ENCODE measurements at places on chromosomes 5 and 9. TPM values are rescaled to one million over a fixed set of nuclear protein-coding genes. Genes with fewer than 3 reads are reported as not detected.

MLANA gene
- not detected for total RNA-seq

ARSI gene
- total RNA-seq, result 31.8 TPM

TAF1L gene
- not detected for total RNA-seq

C9 gene
- total RNA-seq, result not detected

FAM221B gene
- not detected for total RNA-seq

BAAT gene
- 0.56 TPM for total RNA-seq

TAF11L3 gene
- total RNA-seq, result not detected

SLC34A1 gene
- not detected for total RNA-seq

FOXI1 gene
- not detected for total RNA-seq

MYOT gene
- total RNA-seq, result 0.21 TPM

SLC6A19 gene
- total RNA-seq, result 0.32 TPM

ELL2 gene
- total RNA-seq, result 32.6 TPM

GPX3 gene
- total RNA-seq, result 20.3 TPM

PCDHGA3 gene
- 0.05 TPM for total RNA-seq

FGF1 gene
- total RNA-seq, result 0.42 TPM

TAS2R1 gene
- not detected for total RNA-seq

DOCK2 gene
- total RNA-seq, result 3.1 TPM

TMEM252 gene
- not detected for total RNA-seq

PCDHA1 gene
- total RNA-seq, result 0.08 TPM

PTPRD gene
- total RNA-seq, result 0.59 TPM

AIF1L gene
- 2.1 TPM for total RNA-seq

AQP7 gene
- total RNA-seq, result 0.33 TPM

FAXDC2 gene
- total RNA-seq, result 0.17 TPM

UNC5A gene
- 0.77 TPM for total RNA-seq

PPP2CA gene
- total RNA-seq, result 270 TPM

ACTBL2 gene
- 0.05 TPM for total RNA-seq

APBA1 gene
- total RNA-seq, result 0.15 TPM

CBY3 gene
- total RNA-seq, result not detected

ZNG1F gene
- total RNA-seq, result 32.0 TPM

PRLR gene
- 0.02 TPM for total RNA-seq

GLRX gene
- 151 TPM for total RNA-seq

CDC20B gene
- total RNA-seq, result 0.08 TPM

ASTN2 gene
- 4.4 TPM for total RNA-seq

KLF4 gene
- total RNA-seq, result 36.8 TPM

FOXD4L5 gene
- 0.05 TPM for total RNA-seq

SLC34A3 gene
- total RNA-seq, result 0.07 TPM

SLC46A2 gene
- total RNA-seq, result not detected

BOD1 gene
- total RNA-seq, result 73.1 TPM

SCGB3A2 gene
- not detected for total RNA-seq

ST8SIA4 gene
- total RNA-seq, result 0.45 TPM

SAPCD2 gene
- 20.3 TPM for total RNA-seq

CRB2 gene
- 0.15 TPM for total RNA-seq

PCDHB8 gene
- 0.15 TPM for total RNA-seq

FAM153A gene
- not detected for total RNA-seq

All from A549 treated with dexamethasone at 1 μM for 4 hours (cell line).